ENCODE measurements at places on chromosomes 4 and X. TPM values are rescaled to one million over a fixed set of nuclear protein-coding genes. Genes with fewer than 3 reads are reported as not detected.

AFP gene
- not detected for total RNA-seq

PNMA5 gene
- not detected for total RNA-seq

ZCCHC13 gene
- total RNA-seq = not detected

ASB9 gene
- total RNA-seq = not detected

BLOC1S4 gene
- total RNA-seq = 24.6 TPM

HSFX2 gene
- total RNA-seq = not detected

HPRT1 gene
- 14.1 TPM for total RNA-seq

NDST4 gene
- not detected for total RNA-seq

LANCL3 gene
- 0.11 TPM for total RNA-seq

DNA sequence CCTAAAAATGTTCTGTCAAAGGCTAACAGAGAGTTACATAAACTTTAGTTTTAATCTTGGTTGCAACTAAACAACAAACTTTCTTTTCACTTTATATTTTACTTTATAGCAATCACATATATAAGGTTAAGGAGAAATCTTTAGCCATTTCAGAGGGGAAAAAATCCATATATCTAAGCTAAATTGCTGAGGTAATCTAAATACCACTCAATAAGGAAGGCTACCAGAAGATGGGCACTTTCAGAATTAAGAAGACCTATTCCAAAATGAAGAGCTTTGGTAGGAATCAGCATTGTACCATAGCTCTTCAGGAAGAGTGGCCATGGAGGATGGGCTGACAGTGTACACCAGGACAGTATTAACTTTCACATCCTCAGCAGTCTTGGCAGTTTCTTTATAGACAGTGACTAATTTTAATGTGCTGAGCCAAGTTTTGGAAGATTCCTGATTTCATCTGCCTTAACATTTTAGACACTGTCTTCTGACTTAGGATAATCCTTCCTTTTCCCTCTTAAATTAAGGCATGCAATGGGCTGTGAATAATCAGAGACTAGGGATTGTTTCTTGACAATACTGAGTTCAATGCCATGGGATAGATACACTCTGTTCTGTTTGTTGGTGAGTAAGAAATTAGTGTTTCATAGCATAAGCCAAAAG, 7.1 kb downstream of the FAT4 start:
- H3K27ac ChIP-seq = no peak overlapping the region
- no peaks in the 10 kb centered on the region for H3K36me3 ChIP-seq
- DNase-seq = no peak
- H3K4me1 ChIP-seq = peaks cover 5% of the 10 kb centered on the region
- peaks cover 25% of the 10 kb centered on the region for H3K27me3 ChIP-seq

- no peak overlapping the region for H3K4me3 ChIP-seq
These were observed 47.1 kb downstream of the ARHGAP10 start for GRCh38 chr4:147778942-147779341.

DNA sequence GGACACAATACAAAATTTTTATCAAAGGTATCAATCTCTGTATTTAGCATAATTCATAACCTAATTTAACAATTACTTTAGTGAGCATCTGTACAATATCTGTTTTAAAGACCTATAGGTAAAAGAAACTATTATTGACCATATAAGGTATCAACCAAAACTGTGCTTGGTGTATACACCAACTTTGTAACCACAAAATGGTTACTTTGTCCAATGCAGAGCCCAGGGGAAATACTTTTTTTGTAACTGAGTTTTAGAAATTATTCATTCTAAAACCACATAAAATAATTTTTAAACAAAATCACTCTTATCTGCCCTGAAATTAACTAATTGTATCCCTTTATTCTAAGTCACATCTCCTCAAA, 5.0 kb downstream of the CXXC4 start:
- H3K4me3 ChIP-seq = no peak overlapping the region
- H3K36me3 ChIP-seq = no peaks in the 10 kb centered on the region
- H3K4me1 ChIP-seq = peaks cover 13% of the 10 kb centered on the region
- H3K27me3 ChIP-seq = peaks cover 41% of the 10 kb centered on the region
- no peak overlapping the region for H3K27ac ChIP-seq

GRCh38 chr4:141565379-141566089, 70.8 kb upstream of the IL15 start:
- H3K36me3 ChIP-seq = no peaks in the 10 kb centered on the region
- H3K4me1 ChIP-seq = no peaks in the 10 kb centered on the region
- no peaks in the 10 kb centered on the region for H3K27me3 ChIP-seq
- H3K4me3 ChIP-seq = no peak overlapping the region
- H3K27ac ChIP-seq = no peak overlapping the region
- no peak for DNase-seq

GRCh38 chr4:42915484-42915883, 23.0 kb downstream of the GRXCR1 start:
- H3K27ac ChIP-seq = no peak overlapping the region
- no peak overlapping the region for H3K4me3 ChIP-seq
- DNase-seq = no peak
- H3K36me3 ChIP-seq = no peaks in the 10 kb centered on the region
- no peaks in the 10 kb centered on the region for H3K4me1 ChIP-seq
- H3K27me3 ChIP-seq = no peaks in the 10 kb centered on the region

DNA sequence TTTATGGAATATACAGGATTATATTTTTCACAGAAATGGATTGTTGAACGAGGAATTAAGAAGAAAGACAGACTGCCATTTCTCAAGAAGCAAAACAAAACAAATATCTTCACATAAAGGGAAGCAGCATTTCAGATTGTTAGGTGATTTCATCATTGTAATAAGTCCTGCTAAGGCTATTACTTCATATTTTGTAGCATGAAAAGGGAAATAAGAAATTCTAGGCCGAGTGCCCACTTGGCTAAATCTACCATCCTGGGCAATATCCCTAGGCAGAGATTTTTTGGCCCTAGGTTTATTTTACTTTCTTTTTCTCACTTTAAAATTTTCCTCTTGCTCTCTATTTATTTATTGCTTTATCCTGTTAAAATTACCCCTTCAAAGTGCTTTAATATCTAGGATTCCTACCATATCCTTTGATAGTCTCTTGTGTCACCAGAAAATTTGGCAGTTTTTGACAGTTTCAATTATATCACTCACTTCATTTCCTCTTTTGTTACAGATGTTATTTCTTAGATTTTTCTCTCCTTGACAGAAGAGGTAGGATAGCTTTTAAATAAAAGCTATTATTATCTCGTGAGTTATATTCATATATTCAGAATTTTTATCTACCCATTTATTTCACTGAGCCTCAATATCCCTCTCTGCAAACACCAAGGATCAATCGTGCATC, 142.3 kb downstream of the PDGFC start:
- H3K27ac ChIP-seq = no peak overlapping the region
- H3K4me1 ChIP-seq = no peaks in the 10 kb centered on the region
- H3K4me3 ChIP-seq = no peak overlapping the region
- H3K27me3 ChIP-seq = no peaks in the 10 kb centered on the region
- DNase-seq = no peak

DNA sequence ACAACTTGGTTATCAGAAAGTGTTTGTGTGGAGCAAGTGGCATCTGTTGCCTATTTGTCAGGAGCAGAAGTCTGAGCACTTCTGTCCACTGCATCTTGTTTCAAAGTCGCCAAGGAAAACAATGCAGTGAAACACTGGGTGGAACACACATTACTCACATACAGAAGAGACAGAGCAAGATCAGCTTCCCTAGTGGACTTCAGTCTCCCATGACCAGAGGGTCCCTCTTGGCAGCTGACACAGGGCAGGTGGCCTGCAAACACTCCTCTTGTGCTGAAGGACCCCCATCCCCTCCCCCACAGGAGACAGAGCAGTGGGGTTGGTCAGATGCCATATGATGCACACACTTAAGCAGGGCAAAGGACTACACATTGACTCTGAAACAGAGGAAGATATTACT, 3.6 kb upstream of the BBS12 start:
- H3K4me3 ChIP-seq = no peak overlapping the region
- DNase-seq = no peak
- no peaks in the 10 kb centered on the region for H3K36me3 ChIP-seq
- no peak overlapping the region for H3K27ac ChIP-seq
- no peaks in the 10 kb centered on the region for H3K27me3 ChIP-seq

DNA sequence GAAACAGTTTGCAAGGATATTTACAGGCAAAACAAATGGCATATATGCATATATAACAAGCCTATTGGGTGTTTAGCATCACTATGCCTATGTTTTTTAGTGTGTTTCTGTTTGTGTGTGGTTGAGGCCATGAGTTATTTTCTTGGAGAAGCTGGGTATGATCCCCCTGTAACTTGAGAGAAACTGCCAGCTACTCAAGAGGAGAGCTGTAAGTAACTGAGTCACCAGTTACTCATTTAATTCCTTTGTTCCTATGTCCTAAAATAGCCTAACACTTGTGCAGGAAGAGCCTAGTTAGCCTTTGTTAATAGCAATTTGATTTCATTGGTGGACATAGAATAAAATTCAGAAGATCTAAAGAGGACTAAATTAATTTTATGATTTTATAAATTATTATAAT, 79.1 kb downstream of the PWWP3B start:
- H3K36me3 ChIP-seq = no peaks in the 10 kb centered on the region
- H3K4me1 ChIP-seq = no peaks in the 10 kb centered on the region
- no peaks in the 10 kb centered on the region for H3K27me3 ChIP-seq

DNA sequence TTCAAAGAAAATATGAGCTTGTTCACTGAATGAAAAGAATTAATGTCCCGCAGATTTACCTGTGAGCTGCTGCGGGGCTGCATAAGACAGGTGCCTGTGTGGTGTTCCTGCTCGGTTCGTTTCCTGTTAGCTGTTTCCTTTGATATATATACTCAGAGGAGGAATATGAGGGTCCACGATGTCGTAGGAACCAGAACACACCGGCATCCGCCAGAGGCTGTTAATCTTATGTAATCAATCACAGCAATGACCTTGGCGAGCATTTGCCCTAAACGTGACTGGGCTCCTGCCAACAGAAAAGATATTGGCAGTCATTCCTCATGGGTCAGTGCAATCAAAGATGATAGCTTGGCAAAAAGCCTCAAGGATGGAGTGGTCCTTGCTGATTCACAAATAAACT, 260.1 kb downstream of the EVC2 start:
- H3K27ac ChIP-seq = no peak overlapping the region
- no peaks in the 10 kb centered on the region for H3K36me3 ChIP-seq
- H3K4me1 ChIP-seq = no peaks in the 10 kb centered on the region
- no peak for DNase-seq

- DNase-seq = no peak
- no peaks in the 10 kb centered on the region for H3K36me3 ChIP-seq
- no peak overlapping the region for H3K4me3 ChIP-seq
- H3K27ac ChIP-seq = no peak overlapping the region
These were observed 497.3 kb upstream of the FRG1 start for GRCh38 chr4:189443341-189443740.

DNA sequence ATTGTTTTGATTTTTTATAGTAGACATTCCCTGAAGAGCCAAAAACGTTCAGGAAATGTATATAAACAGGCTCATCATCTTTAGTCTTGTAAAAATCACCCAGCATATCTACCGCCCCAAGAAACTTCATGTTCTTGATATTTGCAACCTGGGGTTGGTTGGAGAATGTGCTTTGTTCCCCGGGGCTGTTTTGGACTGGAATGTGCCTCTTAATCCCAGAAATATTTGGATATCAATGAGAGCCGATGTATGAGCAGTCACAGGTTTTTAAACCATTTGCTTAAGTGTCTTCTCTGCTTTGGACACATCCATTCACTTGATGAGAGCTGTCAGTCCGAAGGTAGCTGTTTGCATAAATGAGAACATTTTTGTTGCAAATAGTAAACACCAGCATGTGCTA, 449.7 kb downstream of the PCDH7 start:
- no peaks in the 10 kb centered on the region for H3K4me1 ChIP-seq
- H3K4me3 ChIP-seq = no peak overlapping the region
- no peaks in the 10 kb centered on the region for H3K27me3 ChIP-seq
- no peak for DNase-seq

- no peaks in the 10 kb centered on the region for H3K27me3 ChIP-seq
- H3K27ac ChIP-seq = no peak overlapping the region
- no peak overlapping the region for H3K4me3 ChIP-seq
- no peak for DNase-seq
These were observed 63.7 kb downstream of the COL25A1 start for GRCh38 chr4:109238746-109239145.

- no peak overlapping the region for H3K4me3 ChIP-seq
- H3K27me3 ChIP-seq = no peaks in the 10 kb centered on the region
- H3K27ac ChIP-seq = no peak overlapping the region
- H3K36me3 ChIP-seq = no peaks in the 10 kb centered on the region
These were observed 39.5 kb upstream of the CXCL13 start for GRCh38 chr4:77566148-77566547.

DNA sequence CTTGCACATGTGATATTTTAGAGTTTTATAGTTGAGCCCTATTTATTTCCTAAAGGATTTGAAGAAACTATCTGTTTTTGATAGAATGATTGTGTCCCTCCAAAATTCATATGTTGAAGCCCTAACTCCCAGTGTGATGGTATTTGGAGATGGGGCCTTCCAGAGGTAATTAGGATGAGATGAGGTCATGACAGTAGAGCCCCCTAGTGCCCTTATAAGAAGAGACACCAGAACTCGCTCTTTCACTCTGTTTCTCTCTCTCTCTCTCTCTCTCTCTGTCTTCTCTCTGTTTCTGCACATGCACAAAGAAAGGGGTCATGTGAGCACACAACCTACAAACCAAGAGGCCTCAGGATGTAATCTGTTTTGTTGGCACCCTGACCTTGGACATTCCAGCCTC, 921.9 kb upstream of the DIAPH2 start:
- H3K27me3 ChIP-seq = no peaks in the 10 kb centered on the region
- H3K4me1 ChIP-seq = no peaks in the 10 kb centered on the region
- no peaks in the 10 kb centered on the region for H3K36me3 ChIP-seq
- H3K4me3 ChIP-seq = no peak overlapping the region

DNA sequence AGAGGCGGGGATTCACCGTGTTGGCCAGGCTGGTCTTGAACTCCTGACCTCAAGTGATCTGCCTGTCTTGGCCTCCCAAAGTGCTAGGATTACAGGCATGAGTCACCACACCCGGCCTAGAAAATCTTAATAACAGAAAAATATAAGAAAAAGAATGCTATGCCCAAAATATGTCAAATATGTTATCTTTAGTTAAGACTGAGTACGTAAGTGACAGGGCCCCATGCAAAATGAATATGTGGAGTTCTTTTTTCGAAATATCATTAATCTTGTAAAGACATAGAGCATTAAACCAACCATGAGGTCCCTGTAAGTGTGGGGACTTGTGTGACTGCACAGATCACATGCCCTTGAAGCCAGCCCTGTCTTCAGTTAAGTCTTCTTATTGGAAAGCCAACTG, 8.9 kb upstream of the ZNF518B start:
- no peaks in the 10 kb centered on the region for H3K36me3 ChIP-seq
- H3K4me1 ChIP-seq = peaks cover 6% of the 10 kb centered on the region
- no peak overlapping the region for H3K4me3 ChIP-seq
- DNase-seq = no peak
- peaks cover 19% of the 10 kb centered on the region for H3K27me3 ChIP-seq
- H3K27ac ChIP-seq = no peak overlapping the region

DNA sequence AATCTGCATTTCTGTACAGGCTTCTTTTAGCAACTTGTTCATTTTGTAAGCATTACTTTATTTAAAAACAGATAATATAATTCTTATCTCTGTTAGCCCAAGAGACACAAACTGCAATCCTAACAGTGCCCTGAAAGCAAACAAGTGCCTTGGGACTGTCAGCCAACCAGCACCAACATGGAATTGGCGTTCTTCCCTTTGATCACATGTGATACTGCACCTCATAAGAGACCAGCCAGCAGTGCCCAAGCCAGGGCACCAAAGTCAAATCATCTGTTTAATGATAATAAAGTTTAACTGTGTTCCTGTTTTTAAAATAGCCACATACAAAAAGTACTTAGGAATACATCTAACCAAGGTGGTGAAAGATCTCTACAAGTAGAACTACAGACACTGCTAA, 223.2 kb downstream of the PRDM5 start:
- no peak overlapping the region for H3K4me3 ChIP-seq
- H3K4me1 ChIP-seq = no peaks in the 10 kb centered on the region
- H3K36me3 ChIP-seq = no peaks in the 10 kb centered on the region
- H3K27me3 ChIP-seq = peaks cover 2% of the 10 kb centered on the region
- no peak for DNase-seq
